ENCODE measurements at places on chromosomes 13 and 19.
A peak's percentile ranks its signal among the peaks of the same experiment; 100 is the strongest.

- no peak for DNase-seq
These were observed 30.7 kb upstream of the C13orf46 start for GRCh38 chr13:114004420-114005205.

DNA sequence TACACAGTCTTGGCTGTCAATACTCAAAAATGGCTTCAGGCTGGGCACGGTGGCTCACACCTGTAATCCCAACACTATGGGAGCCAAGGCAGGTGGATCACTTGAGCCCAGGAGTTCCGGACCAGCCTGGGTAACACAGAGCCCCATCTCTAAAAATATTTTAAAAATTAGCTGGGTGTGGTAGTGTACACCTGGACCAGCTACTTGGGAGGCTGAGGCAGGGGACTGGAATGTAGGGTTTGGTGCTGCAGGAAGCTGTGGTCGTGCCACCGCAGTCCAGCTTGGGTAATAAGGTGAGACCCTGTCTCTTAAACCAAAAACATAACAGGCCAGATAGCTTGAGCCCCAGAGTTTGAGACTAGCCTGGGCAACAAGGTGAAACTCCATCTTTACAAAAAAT, 6.7 kb upstream of the CHERP start:
- DNase-seq = no peak

- DNase-seq = peak; percentile 92
These were observed 75.2 kb upstream of the MRI1 start for GRCh38 chr19:13689085-13689484.

- no peak for DNase-seq
These were observed 84.6 kb downstream of the NALCN start for GRCh38 chr13:101331731-101332130.

GRCh38 chr19:45218426-45218825, 26.8 kb downstream of the EXOC3L2 start:
- no peak for DNase-seq

DNA sequence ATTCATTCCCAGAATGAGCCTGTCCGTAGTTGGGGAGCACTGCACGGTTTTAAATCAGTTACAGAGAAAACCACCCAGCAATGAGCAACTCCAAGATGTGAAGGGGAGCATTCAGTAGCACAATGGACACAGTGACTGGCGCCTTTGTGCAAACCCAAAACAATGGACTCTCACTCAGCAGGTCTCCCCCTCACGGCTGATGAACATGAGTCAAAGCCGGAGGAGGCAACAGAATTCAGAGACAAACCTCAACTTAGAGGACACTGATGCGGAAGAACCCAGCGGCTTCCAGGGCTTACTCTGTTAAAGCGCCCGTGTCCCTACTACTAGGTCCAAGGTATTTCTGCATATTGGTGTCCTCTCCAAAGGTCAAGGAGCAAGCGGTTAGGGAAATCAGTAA, 17.7 kb downstream of the PLEKHF1 start:
- no peak for DNase-seq

DNA sequence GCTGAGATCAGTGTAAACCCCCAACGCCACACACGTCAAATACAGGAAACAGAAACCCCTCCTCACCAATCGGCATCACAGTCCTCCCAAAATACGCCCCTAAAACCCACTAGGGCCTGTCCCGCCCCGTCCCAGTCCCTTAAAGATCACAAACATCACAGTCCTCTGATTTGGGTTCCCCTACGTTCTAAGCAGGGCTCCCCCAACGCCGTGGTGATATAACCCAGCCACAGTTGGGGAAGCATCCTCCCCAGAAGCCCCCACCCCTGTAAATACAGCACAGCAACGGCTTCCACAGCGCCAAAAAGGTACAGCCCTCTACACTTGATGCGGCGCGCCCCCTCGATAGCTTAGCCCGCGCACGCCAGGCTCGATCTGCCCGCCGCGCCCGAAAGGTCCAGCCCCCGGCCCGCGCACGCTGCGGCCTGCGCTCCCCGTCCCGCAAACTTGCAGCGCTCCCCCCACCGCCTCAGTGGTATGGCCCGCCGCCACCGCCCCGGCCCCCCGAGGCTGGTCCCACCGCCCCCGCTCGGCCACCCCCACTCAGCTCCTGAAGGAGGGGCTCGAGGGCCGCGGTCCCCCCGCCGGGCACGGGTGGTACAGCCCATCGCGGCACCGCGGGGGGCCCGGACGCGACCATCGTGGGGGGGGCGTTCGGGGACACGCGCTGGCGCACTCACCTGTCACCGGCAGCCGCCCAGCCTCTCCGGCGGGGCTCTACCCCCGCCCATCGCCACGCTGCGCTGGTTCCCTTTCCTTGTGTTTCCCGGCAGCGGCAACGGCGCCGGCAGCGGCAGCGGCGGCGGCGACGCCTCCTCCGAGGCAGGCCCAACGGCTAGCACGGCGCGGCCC, at the start of gene AKT2:
Gene AKT2 (minus strand): TSS at position 845 of the 852 bp plus-strand sequence. CDS start 20,078 bp downstream, outside the sequence.
- peak; percentile 95 for DNase-seq

- DNase-seq = no peak
These were observed 19.9 kb upstream of the LRP3 start for GRCh38 chr19:33174186-33174585.

GRCh38 chr13:34757441-34757840, 184.6 kb upstream of the NBEA start:
- no peak for DNase-seq

- DNase-seq = no peak
These were observed 291.9 kb upstream of the HTR2A start for GRCh38 chr13:47188802-47189201.

DNA sequence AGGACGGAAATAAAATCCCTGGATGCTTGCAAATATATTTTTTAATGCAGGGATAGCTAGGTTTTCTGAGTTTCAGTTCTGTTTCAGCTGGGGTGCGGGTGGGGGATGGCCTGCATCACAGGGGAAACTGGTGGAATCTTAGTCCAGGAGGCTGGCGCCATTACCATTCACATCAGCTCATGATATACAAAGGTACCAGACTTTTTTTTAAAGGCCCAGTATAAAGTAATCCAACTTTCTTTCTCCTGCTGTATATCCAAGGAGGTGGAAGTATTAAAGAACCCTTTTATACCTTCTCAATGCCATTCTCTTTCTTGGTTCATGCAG, 343.8 kb downstream of the KCNRG start:
- no peak for DNase-seq

DNA sequence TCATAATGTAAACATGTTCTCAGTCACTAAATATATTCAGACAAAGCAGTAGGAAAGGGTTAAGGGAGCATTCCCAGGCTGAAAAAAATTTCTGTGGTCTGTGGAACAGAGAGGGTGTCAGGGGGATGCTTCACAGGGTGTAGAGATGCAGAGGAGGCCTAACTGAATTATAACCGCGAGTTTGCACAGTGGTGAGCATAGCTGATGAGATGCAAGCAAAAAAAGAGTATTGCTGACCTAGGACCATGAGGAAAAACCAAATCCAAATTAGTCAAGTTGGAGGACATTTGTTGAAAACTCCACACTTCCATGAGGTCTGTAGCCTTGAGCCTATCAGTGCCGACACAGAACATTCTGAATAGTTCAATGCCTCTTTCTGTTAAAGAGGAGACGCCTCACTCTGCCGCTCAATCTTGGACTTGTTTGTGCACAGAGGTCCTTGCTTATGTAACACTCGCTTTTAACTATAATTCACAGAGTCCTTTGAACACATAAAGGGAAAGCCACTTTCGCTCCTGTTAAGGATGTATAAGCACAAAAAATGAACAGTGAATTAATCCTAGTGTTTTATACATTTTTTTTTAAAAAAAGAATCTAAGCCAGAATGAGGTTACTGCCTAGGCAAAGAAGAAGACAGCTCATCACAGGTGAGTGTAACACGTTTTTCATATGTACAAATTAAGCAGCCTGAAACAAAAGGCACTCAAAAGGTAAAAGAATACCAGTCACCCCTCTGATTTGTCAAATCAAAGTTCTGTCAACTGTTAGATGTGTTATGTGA, 25.8 kb upstream of the INTS6 start:
- DNase-seq = no peak

- no peak for DNase-seq
These were observed 28.6 kb upstream of the ATP1A3 start for GRCh38 chr19:42022616-42023015.

GRCh38 chr13:114339857-114340534, 25.7 kb downstream of the CHAMP1 start:
- peak; percentile 17 for DNase-seq

DNA sequence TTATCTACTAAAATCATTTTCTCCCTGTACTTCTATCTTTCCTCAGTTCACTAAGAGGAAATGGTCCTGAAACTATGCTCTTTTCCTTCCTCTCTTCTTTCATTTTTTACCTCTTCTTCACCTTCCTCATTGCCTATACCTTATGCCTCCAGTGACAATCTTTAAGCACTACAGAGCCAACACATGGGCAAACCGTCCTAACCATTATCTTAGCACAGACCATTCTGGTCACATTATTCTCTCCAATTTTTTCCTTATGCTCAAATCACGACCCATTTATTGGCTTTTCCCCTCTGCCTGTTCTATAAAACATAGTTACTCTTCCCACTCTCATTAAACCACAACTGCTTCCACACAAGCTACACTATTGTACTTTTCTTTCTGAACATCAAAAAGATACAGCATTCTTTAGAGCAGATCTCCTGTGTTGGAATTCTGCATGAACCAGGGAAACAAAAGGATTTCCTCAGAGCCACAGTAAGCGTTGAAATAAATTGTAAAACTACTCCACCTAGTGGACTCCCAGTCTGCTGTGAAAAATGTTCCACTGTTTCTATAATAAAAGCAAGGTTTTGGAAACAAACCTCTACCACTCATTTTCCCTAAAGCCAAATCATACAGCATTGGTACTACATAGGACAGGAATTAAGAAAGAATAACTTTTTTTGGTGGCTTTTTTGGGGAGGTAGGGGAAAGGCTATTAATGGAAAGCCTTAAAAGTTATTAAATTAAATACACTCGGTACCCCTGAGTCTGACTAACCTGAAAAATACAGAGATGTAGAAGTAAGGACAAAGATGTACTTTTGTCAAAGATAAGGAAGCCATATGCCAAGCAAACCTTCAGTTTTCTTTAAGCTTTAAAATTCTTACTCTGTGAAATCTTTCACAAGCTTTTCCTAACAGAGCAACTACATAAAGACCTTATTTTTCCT, 19.5 kb downstream of the NUFIP1 start:
- peak; percentile 54 for DNase-seq

GRCh38 chr19:18346091-18346490, 5.7 kb downstream of the PGPEP1 start:
- no peak for DNase-seq

DNA sequence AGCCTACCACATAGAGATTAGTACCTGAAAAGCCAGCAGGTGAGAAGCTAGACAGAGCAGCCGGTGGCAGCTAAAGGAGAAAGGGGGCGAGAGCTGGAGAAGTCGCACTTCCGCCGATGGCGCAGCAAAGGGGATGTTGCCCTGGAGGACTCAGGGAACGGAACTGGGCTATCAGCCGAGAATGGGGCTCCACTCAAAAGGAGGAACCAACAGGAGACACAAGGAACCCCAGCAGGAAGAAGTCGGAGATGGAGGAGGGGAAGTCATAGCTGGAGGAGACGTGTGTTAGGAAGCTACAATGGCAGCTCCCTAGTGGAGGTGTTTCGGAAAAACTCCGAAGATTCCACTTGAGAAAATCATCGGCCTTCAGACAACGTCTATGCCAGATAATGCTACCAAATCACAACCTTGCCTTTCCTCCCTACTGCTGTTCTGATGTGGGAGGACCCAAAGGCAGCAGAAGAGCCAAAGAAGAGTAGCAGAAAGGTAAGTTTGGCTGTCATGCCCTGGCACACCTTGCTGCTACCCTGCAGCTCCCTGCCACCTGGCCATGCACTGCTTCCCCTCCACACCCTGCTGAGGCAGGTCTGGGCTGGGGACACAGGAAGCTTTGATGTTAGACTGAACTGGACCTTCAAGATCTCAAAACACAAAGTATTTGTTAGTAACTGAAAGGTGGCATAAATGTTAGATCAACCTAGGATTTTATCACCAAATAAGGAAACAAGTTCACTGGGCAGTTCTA, 127.9 kb downstream of the DLEU7 start:
- DNase-seq = no peak

DNA sequence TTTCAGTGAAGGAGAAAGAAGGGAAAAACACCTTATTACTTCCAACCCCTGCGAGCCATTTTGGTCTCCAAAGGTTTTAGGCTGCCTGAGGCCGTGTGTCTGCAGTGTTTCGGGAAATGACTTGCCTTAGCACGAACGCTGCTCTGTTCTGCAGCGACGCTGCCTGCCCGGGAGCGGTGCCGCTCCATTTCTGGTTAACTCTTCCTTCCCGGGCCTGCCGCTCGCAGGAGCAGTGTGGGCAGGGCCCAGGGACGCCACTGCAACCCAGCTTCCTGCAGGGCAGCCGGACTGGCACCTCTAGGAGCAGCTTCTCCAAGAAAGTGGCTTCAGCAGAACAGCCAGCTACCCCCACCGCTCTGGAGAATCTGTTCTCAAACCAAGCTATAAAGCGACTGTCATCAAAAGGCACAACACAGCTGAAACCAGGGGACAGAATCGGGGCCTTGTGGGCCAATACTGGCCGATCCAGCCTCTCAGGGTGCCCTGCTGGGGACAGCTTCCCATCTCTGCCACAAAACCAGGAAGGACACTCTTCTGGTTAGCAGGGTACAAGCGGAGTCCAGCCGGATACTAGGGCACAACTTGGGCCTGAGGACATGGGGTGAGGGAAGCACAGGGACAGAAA, 72.2 kb downstream of the KCTD15 start:
- DNase-seq = peak; percentile 88

DNA sequence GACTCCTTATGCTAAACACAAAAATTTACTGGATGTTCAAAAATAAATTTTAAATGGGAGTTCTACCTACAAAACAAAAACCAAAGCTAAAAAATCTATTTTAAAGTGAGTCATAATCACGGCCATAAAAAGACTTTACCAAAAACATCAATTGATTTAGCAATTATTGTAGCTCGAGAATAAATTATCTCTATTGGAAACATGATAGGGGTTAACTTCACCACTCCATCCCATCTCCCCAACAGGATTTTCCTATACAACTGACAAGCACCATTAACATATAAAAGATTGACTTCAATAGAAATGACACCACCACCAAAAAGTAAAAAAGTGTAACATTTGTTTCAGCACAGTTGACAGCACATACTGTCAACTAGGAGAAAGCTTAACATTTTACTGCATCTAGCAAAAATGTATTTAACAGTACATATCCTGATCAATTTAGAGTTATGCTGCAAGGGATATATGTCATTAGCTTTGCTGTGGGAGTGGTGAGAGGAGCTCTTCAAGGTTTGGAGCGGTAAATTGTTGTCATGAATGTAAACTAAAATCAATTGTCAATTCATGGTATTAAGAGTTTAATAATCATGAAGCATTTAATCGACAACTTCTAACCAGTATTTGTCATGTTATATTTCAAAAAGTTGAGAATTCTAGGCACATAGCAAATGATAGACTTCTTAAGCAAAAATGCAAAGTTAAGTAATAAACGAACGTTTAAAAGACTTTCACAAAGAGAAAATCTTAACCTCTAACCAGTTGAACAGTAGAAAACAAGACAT, 3.8 kb downstream of the UBL3 start:
- DNase-seq = no peak

Data from spinal cord (tissue), 10 donors.